ENCODE measurements at places on chromosomes 12 and 14.
A peak's percentile ranks its signal among the peaks of the same experiment; 100 is the strongest.

DNA sequence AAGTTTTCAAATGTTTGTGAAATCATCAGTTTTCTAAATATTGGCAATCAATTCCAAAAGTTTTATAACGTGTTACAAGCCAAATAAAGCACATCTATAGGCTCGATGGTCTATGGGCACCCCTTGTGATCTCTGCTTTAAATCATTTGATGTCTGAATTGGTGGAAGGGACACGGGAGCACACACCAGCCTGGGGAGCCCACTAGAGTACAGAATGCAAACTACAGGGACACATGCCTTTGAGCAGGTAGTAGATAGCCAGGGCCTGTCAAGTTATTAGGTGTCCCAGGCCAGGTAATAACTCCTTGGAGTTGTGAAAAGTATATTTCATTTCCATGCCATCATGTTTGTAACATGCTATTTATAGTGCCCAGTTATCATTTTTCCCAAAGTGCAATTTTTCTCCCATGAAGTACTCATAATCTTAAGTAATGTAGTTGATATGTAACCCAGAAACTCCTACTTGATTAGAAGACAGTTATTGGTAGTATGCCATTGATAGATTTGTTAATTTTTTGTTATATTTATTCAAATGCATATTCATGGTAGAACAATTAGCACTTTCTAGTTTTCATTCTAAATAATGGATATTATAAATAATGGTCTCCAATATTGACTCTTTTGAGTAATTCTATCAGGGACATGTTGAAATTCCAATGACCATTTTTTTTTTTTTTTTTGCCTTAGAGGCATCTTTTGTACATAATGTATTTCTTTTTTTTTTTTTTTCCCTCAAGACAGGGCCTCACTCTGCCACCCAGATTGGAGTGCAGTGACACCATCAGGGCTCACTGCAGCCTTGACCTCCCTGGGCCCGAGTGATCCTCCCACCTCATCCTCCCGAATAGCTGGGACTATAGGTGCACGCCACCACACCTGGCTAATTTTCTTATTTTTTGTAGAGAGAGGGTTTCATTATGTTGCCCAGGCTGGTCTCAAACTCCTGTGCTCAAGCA, 96.9 kb upstream of the FGD4 start:
- no peak for DNase-seq

DNA sequence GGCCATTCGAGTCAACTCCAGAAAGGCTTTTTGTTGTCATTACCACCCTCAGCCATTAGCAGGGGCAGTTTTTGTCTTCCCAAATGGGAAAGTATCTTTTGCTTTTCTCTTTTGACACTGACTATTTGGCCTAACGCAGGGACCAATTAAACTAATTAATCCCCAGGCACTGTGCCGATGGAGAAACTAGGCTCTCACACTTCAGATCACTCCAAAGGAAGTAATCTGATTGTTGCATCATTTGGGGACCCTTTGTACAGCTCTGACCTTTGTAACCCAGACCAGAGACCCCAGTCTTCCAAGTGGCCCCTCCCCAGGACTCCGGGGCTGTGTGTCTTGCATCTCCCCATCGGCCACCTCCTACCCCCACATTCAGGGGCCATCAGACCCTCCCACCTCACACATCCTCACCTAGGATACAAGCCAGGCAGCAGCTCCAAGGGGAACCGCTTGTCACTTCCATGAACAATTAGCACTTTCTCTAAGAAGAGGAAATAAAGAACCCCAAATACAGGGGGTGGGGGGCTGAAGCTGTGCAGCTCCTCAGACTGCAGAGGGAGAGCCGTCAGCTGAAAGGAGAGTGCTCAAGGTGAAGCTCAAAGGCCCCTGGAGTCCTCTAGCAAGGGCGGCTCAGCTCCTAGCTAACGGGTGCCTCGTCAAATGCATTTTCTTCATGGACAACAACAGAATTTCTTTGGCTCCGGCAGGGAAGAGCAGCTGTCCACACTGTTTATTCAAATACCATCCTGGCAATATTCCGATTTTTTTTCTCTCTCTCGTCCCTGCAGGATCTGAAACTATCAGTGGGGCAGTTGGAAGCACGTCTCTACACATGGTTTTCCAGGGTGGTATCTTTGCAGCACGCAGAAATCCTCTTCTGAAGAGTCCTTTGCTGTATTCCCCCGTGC, 64.3 kb upstream of the DIO3 start:
- peak; percentile 17 for DNase-seq

GRCh38 chr14:23401291-23401690, 6.8 kb downstream of the MYH6 start:
- DNase-seq: no peak

- DNase-seq: no peak
Observed at GRCh38 chr12:131364903-131365820, 345.7 kb upstream of the SFSWAP start.

DNA sequence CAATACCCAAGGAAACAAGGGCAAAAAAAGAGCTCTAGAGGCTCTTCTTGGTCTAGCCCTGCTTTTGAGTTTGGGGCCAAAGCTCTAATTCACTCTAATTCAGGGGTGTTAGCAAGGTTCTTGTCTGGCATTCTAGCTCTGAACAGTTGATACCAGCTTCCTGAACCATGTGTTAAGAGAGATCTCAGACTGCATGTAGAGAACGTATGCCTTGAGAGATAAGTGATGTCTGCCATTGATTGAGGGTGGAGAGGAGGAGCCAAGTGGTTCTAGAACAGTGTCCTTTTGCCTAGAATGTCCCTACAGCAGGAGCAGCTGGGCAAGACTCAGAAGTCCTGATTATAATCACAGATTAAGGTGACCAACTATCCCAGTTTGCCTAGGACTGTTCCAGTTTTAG, 18.2 kb upstream of the POC1B start:
- DNase-seq: no peak

- no peak for DNase-seq
Observed at GRCh38 chr12:70962226-70962794, 41.8 kb upstream of the PTPRR start.

GRCh38 chr12:1560704-1561103, 33.7 kb downstream of the FBXL14 start:
- no peak for DNase-seq

GRCh38 chr12:104834607-104835006, 123.5 kb downstream of the SLC41A2 start:
- no peak for DNase-seq

DNA sequence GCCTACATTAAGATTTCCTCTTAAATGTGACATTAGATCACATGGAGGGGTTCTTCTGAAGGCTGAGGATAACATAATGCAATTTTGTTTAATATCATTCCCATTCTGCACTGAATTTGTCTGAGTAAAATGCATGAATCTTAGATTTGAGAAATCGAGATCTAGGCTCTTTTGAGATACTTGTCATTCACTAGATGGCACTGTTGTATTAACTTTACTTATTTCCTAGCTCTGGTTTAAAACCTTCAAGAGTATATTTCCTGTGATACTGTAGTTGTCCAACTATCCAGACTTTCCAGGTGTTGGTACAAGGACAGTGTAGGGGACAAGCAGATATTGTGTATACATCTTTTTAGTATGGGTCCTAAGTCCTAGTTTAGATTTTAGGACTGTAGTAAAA, 91.7 kb upstream of the SEL1L start:
- DNase-seq: no peak

DNA sequence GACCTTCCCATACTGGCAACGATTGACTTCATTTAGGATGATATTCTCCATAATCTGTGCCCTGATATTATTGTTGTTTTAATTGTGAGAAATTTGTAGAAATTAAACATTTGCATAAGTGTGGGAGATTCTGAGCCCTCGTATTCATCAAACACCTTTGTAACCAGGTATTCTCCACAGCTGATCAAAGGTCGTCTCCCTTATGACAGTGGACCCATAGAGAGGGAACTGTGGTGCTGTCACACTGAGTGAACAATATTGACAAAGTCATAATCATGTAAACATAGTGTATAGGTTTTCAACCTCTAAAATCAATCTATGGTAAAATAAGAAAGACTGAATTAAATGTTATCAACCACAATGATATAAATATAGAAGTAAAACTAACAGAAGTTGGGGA, 14.9 kb upstream of the PLEKHG3 start:
- no peak for DNase-seq

DNA sequence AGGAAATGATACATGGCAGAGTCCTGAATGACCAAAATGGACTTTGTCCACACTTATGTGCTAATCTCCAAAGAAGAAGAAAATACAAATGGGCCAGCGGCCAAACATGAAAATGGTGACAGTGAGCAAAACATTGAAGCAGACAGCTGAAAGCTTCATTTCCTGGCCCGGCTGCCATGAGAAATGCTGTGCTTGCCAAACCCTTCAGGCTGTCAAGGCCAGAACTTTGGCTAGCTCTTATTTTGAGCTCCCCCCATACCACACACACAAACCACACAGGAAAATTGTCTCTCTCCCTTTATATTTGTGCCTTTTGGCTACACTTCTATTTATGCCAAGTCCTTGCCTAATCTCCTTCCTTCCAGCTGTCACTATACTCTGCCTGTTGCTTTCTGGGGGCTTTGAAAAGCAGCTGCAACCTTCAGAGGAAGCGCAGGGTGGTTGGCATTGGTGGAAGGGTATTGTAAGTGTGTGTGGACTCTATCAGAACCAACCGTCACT, 323.8 kb downstream of the RAD51B start:
- DNase-seq: peak; percentile 79

DNA sequence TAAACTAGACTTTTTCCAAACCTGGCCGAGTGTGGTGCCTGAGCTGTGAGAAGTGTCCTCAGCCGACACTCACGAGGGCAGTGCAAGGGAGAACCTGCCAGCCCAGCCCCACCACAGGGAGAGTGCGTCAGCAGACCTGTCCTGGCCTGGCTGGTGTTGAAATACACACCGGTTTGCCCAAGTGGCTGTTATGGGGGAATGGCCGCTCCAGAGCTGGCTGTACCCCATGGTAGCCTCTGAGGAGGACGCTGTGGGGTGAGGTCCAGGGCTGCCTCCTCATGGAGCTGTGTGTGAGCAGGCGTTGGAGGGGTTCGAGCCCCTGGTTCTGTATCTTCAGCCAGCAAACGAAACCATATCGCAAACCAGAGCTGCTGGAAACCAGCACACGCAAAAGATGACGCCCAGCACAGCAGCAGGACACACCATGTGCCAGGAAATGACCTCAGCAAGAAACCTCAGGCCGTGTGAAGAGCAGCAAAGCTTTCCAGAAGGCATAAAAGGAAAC, 9.4 kb downstream of the ANKRD9 start:
- peak; percentile 63 for DNase-seq

- no peak for DNase-seq
Observed at GRCh38 chr12:100017056-100017455, 32.3 kb upstream of the ANKS1B start.

DNA sequence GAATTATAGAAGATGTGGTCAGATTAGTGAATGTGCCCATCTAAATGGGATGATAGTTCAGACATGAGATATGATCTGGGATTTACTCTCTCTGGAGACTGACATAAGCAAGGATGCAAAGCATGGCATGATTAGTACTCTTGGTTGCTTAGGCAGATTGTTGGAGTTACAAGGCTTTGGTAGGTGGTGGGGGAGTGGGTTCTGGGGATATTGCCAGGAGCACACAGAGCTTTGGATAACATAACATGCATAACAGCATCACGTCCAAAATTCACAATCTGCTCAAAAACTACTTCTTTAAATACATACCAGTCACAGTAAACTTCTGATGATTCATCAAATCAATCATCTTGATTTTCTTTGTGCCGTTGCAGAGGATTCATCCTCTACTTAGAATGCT, 287.4 kb downstream of the ACSS3 start:
- no peak for DNase-seq

DNA sequence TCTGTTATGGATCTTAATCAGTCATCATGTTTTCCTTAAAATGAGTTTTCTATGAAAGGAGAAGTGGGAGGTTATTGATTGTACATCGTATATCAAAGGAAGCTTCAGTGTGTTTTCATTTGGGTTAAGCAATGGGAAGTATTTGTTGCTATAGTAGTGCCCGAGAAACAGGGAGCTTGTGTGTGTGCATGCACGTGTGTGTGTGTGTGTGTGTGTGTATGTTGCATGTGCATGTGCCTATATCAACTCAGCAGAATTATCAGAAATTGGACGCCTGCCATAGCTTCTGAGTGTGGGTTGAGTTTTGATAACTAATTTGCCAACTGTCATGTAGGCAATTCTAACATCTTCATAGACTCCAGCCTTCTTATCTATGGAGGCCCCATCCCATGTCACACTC, 246.1 kb upstream of the CRY1 start:
- no peak for DNase-seq

DNA sequence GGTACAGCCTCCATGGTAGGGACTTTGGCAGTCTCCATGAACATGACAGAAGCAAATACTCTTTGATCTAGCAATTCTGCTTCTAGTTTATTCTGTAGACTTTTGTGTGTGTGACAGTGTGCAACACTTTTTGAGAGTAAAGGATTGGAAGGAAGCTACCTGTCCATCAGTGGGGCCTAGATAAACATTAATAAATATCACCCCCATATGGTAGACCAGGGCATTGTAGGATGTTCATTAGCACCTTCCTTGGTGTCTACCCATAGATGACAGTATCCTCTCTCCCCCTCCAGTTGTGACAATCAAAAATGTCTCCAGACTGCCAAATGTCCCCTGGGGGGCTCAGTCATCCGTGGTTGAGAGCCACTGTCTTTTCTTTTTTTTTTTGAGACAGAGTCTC, 10.8 kb downstream of the SNRNP35 start:
- DNase-seq: no peak

GRCh38 chr12:26188127-26188526, 7.2 kb upstream of the SSPN start:
- DNase-seq: no peak

- no peak for DNase-seq
Observed at GRCh38 chr14:68390741-68391140, 402.1 kb downstream of the ZFP36L1 start.

DNA sequence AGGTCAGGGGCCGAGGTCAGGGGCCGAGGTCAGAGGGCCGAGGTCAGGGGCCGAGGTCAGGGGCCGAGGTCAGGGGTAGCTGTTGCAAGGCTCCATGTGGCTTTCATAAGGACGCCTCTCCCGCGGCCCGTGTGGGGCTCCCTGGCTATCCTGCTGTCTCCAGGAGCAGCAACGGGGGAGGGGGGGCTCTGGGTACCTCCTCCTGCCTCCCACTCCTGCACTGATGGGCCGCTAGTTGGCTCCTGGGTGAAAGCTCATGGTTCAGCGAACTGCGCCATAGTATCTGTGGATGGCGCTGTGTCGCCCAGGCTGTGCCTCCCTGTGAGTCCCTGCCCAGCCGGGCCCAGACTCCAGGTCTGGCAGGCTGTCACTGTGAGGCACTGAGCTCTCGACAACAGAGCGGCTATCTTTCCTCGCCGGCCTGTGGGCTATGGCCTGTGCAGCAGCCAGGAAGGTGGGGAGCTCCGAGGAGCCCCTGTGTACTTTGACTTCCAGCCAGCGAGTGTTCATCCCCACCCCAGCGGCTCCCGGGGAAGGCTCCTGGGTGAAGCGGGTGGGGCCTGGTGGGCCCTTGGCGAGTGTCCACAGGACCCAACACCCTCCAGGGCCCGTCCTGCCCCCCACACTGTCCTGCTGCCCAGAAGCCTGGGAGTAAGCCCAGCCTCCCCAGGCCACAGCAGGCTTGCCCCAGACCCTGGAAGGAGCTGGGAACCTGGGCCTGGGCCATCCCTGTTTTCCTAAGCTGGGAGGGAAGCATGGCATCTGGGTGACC, 8.1 kb downstream of the RFLNA start:
- DNase-seq: no peak
